H4 (cell line): ENCODE measurements at places on chromosomes 5 and 9. TPM values are rescaled to one million over a fixed set of nuclear protein-coding genes. Genes with fewer than 3 reads are reported as not detected.

The PCDHB8 gene
- 12.4 and 12.7 TPM in 2 replicates for total RNA-seq

The JAKMIP2 gene
- total RNA-seq, result 8.4 and 11.7 TPM in 2 replicates

GRCh38 chr9:2087500-2088313 lies 72.6 kb downstream of the SMARCA2 start:
- peak; percentile 27 for DNase-seq

DNA sequence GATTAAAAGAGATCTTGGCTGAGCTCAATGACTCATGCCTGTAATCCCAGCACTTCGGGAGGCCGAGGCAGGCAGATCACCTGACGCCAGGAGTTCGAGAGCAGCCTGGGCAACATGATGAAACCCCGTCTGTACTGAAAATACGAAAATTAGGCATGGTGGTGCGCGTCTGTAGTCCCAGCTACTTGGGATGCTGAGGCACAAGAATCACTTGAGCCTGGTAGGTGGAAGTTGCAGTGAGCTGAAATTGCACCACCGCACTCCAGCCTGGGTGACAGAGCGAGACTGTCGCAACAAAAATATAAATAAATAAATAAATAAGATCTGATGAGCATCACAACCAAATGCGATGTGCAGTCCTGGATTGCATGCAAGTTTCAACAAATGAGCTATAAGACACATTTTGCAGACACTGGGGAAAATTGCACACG lies 8.7 kb upstream of the ENG start:
- DNase-seq, result no peak

DNA sequence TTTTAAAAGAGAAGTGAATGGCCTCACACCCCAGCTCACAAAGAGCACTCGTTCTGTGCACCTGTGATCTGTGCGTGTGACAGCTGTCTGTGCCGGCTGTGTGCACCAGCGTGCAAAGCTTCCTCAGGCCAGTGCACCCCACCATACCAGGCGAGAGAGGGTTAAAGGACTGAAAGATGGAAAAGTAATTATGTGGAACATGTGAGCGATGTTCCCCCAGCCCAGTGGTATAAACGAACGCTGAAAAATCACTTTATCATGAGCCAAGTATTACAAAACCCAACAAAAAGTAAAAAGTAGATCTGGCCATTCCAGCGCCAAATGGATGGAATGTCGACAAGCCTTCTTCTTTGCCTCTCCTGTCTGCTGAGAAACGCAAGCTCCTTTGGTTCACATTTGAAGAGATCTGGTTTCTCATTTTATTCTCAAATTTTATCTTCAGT lies 53.7 kb downstream of the IPPK start:
- DNase-seq, result no peak
